Amygdala (tissue), 56 donors: ENCODE measurements at places on chromosomes 4 and X.

DNA sequence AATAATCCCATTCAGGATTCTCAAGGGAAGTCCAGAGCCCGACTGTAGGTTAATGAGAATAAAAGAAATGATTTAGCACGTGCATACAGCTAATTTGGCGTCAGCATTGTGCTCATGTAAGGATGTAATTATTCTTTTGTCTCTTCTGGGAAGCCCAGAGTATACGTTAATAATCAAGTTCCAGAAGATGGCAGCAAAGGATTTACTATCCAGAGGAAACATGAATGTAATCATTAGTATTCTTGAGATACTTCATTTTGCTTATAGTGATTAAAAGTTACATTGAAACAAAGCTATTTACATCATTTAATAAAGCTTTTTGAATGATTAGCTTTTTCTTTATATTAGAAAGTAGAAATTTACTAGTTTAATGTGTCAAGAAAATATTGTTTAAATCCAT is 27.1 kb upstream of the MAP9 start:
- no peak for DNase-seq

- no peak for DNase-seq
Observed at GRCh38 chr4:54924891-54925290, 200.5 kb downstream of the KDR start.

GRCh38 chr4:74969507-74970474 is 36.9 kb downstream of the PARM1 start:
- no peak for DNase-seq

GRCh38 chr4:27592738-27593137 is 732.1 kb downstream of the STIM2 start:
- DNase-seq = no peak

DNA sequence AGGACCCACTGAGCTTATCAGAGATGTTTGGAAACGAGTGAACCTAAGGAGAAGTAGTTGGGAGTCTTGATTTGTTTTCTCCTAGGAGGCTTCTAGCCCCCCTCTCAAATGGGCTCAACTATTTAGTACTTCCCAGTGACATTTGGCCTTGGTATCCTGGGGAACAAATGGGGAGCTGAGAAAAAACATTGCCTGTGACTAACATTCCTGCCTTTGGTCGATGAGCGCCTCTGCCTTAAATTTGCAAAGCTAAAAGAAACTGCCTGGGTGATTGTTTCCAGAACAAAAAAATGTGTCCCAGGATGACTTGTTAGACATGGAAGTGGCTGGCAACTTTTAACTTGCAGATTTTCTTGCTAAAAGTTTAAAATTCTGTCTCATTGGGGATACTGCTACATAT is 58.8 kb upstream of the IGFBP7 start:
- DNase-seq = no peak

GRCh38 chrX:132671229-132671641 is 182.4 kb upstream of the MBNL3 start:
- no peak for DNase-seq

DNA sequence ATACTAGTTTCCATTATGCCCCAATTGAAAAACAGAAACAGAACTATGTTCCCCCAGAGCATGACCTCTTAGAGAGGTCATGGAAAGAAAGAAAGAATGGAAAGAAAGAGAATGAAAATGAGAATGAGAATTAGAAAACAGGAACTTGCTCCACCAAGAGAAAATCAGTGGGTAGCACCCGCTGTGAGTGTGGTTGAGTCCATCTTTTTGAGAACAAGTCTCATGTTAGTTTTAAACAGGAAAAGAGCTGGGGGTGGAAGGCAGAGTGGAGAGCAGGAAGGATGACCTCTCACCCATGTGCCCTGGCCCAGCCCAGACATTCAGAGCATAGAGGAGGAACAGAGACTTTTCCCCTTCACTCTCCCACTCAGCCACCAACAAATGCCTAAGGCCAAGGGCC is 4.9 kb downstream of the GSX2 start:
- no peak for DNase-seq

- DNase-seq = no peak
Observed at GRCh38 chr4:140277576-140277975, 95.9 kb upstream of the SCOC start.

GRCh38 chr4:2286904-2287593 is 25.1 kb upstream of the MXD4 start:
- no peak for DNase-seq

- DNase-seq = no peak
Observed at GRCh38 chr4:151641983-151642382, 118.8 kb downstream of the GATB start.

DNA sequence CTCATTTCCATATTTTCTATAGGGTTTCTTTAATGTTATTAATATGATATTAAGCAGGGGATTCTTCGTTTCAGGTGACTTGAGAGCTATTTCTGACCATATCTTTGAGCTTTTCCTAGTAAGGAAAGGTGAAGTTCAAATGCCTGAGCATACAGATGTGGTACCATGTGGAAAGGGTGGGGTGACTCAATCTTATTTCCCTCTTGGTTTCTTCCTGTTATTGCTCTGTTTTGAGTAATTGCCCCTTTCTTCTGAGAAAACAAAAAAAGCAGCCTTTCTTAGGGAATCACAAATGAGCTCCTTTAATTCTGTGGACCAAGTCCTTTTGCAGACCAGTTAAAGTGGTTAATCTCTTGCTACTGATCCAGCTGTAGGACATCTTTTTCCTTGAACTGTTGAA is 41.0 kb upstream of the AGA start:
- no peak for DNase-seq

DNA sequence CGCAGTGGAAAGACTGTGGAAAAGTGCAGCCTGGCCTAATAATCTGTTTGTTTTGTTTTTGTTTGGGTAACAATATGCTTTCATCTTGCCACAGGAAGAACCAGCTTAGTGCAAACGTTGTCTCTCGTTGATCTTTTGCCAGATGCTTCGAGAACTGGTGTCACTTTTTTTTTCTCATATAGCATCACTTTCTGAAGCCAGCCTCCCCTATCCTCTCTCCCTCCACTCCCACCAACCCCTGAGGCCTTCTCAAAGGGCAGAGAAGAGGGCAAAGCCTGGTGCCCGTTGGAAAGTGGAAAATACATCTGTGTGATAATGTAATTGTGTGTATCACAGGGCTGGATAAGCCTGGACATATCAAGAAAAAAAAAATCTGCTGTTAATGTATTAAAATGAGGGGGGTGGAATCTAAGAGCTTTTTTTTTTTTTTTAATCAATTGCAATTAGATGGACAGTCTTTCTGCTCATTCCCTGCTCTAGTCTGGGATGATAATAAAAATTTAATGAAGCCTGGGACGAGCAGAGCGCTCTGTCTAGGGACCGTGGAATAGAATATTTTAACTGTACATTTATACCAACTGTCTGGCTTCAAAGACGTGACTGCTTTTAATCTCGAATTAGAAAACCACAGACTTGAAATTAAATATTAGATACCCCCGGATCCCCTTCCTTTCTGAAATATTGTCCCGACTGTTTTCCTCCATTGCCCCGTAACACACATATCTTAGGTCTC is 8.1 kb downstream of the POU4F2 start:
- DNase-seq = no peak

DNA sequence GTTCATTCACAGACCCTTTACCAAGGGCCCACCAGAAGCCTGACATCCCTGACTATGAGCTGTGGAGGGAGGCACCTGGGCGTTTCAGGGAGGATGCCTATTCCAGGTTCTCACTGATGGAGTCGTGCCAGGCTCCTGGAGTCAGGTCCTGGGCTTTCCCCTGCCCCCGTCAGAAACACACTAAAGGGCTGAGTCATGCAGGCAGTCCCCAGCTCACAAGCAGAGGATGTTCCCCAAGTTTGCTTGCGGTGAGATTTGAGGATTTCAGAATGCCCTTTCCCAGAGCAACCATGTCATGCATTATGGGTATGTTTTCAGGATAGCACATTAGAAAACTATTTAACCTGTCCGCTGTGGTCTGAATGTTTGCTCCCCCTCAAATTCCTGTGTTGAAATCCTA is 45.2 kb downstream of the FHDC1 start:
- DNase-seq = no peak

- no peak for DNase-seq
Observed at GRCh38 chr4:176533159-176533558, 213.4 kb downstream of the SPCS3 start.

- DNase-seq = no peak
Observed at GRCh38 chr4:184397516-184398163, 76.7 kb downstream of the IRF2 start.

DNA sequence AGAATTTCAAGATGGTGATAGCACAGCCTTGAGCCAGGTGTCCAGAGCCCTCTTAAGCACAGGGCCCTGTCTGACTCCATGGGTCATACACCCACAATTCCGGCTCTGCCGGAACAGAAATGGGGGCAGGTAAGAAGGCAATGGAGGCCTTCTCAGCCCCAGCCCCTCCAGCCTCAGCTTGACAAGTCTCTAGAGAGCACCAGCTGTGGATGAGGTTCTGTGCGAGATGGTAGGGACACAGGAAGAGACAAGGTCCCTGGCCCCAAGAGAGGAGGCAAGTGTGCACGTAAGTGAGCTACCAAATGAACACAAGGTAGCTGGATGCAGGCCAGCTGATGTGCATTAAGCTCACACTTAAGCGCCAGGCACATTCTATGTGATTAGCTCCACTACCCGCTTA is 2.4 kb upstream of the PRRG3 start:
- no peak for DNase-seq

DNA sequence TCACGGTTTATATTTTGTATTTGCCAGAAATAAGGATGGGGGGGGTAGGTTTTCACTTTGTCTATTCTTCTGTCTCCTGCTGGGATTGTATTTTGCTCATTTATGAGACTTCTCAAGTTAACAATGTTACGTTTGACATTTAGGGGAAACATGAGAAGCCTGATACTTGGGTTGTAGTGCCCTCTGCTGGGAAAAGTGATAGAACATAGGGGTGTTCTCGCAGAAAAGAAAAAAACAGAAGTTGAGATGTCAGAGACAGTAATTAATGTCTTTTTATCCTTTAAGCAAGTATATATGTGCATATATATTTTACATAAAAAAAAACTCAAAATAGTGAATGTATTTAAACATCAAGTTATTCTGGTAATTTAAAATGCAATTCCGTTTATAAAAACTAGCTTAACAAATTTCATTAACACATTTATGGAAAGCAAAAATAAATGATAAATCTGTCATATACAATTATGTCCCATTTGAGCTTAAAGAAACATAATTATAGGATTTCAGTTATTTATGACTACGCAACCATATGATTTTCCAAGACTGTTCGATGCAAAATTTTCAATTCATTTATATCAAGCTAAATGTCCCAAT is 46.0 kb upstream of the TMPRSS11F start:
- DNase-seq = no peak

DNA sequence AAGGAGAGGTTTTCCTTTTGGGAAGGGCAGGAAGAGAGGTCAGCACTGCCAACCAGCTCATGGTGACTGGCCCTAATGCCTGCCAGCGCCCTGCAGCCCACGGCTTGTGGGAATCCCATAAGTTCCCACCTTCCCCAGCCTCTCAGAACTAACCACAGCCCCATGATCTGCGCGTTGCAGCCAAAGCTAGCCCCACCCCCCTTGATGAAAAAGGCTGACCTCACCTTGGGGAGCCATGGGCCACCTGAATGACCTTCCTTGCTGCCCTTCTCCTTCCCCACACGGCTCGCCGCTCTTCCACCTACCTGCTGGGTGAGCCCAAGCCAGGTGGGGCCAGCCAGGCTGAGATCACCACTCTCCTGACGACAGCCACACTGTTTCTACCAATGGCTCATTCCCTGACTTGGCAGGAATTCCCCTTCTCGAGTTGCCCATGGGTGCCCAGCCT is 3.9 kb upstream of the ELF4 start:
- DNase-seq = no peak

GRCh38 chrX:49179358-49179757 is 6.8 kb downstream of the PRICKLE3 start:
- no peak for DNase-seq

GRCh38 chrX:19566359-19567222 is 51.3 kb upstream of the MAP3K15 start:
- DNase-seq = no peak

DNA sequence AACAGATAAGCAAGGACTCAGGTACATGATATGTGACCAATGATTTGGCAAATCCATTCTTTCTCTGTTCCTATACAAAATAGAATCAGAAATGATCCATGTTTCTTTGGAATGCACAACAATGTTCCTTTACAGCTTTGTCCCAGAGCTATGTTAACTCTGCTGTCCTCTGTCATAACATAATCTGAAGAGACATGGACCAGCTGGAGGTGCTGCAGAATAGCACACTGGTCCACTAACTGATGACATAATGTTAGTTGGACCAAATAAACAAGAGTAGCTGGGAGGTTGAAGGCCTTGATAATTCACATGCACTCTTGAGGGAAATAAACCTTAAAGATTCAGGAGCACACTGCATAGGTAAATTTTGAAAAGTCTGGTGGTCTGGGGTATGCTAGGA is 23.0 kb upstream of the DHX15 start:
- no peak for DNase-seq
